ENCODE measurements at places on chromosomes 11 and 22.
A peak's percentile ranks its signal among the peaks of the same experiment; 100 is the strongest.

GRCh38 chr22:50485221-50486131 is 1.2 kb upstream of the MIOX start:
- peak; percentile 48 for DNase-seq

DNA sequence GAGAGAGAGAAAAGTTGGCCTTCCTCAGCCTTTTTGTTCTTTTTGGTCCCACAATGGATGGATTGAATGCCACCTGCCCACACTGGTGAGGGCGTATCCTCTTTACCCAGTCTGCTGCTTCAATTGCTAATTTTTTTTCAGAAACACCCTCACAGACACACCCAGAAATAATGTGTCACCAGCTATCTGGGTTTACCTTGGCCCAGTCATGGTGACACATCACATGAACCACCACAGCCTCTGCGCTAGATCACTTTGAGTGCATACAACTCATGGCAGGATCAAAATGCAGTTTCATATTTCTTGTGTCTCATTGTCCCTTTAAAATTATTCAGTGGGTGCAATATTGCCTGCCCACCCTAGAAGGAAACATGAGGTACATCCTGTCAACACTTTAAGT is 63.3 kb downstream of the ADAMTS15 start:
- DNase-seq, result no peak

DNA sequence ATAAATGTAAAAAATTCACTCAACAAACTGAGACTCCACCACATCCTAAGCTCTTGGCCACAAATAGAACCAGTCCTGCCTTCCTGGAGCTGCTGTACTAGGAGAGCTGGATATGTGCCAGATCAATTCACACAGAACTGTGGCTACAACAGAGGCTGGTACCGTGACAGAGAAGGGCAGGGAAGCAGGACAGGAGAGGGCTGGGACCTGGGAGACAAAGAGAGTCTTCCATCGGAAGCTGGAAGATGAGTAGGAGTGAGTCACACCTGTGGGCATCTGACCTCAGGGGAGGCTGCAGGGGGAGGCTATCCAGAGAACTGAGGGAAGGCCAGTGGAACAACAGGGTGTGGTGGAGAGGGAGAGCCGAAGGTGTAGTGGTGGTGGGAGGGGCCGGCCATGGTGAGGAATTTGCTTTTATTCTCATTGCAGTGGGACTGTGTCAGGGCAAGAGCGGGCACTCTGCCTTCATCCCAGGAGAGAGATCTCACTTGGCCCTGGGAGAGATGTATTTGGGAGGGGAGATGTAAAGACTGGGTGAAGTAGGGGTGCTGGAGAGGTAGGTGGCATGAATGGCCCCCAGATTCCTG is 1.9 kb upstream of the LTBP3 start:
- peak; percentile 73 for DNase-seq

GRCh38 chr11:116581349-116581748 is 191.4 kb downstream of the BUD13 start:
- no peak for DNase-seq

DNA sequence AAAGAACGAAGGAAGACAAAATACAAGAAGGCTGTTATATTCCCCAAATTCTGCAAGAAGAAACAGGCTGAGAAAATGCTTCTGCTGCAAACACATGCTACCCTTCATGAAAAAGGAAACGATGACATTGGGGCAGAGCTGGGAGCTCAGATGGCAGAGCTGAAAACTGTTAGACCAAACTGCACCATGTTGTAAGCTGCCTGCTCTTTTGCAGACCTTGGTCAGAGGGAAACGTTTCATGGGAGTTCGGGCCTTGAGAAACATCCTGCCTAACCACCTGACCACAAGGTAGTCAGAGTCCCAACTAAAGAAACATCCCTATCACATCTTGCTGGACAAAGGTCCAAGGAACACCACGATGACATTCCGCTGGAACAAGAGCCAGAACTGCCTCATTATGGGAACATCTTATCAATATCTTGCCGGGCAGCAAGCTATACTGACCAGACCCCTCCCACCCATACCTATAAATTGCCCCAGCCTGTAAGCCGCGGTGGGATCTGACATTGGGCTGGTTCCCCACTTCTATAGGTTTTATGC is 110.7 kb upstream of the CTSC start:
- DNase-seq, result no peak

DNA sequence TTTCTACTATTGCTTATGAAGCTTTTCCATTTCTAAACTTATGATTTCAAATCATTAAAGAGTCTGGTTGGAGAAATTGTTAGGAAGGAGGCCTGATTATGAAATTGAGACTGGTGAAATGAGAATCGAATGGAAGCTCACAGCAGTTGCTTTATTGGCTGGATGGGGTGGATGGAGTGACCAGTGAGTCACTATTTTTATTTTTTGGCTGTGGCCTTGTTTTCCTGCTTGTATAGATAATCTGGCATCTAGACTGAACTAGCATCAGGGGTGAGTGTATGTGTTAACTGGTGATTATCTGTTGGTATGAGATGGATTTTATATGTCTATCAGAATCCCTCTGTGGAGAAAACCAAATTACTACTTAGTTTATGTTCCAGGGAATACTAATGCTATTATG is 36.2 kb downstream of the UVRAG start:
- no peak for DNase-seq

GRCh38 chr11:20604295-20604803 is 4.9 kb downstream of the SLC6A5 start:
- DNase-seq, result no peak

DNA sequence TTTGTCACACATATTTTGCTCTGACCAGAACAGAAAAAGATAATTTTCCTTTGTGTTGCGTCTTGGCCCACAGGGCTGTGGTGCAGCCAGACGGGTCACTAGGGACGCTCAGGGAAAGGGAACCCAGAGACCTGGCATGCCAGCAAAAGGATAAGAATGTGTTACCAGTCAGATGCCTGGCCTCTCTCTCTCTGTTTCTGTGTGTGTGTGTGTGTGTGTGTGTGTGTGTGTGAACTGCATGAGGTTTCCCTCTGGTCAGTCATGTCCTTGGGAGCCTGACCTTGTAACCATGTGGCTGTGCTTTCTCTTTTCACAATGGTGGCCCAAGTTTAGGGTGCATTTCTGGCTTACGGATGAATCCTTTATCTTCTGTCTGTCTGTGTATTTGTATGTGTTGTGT is 25.4 kb downstream of the CCKBR start:
- no peak for DNase-seq

GRCh38 chr22:38186429-38186828 is 4.8 kb upstream of the PLA2G6 start:
- DNase-seq, result no peak

- no peak for DNase-seq
Observed at GRCh38 chr11:47518212-47518964, 34.5 kb downstream of the CELF1 start.

DNA sequence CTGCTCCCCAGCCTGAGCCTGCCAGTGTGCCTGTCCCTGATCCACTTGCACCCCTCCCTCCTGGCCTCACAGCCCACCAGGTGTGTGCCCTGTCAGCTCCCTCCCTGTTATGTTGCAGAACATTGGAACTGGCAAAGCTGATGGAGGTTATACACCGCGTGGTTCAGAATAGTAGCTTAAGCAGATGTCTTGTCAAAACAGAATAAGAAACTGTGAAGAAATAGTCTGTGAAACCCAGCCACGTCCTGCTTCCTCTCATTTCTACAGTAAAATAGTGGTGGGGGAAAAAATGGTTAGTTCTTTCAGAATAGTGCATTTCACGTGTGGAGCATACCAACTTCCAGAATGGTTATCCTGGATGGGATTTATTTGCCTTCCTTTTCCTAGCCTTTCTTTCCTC is 161.2 kb upstream of the NAV2 start:
- DNase-seq, result no peak

GRCh38 chr11:2578929-2579270 is 120.9 kb downstream of the KCNQ1OT1 start:
- DNase-seq, result no peak

DNA sequence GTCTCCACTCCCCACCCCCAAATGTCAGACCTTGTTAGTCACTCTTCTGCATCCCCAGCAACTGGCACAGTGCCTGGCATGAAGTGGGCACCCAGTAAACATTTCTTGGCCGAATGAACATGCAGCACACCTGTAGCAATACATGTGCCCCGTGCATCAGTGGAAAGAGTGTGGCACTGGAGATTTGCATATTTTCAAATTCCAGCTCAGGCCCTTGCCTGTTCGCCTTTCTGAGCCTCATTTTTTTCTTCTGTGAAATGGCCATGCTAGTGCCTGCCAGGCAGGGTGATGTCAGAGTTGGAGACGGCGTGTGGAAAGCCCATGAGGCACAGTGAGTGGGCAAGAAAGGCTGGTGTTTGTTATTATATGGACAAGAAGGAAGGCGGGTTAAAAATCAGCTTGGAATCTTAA is 38.7 kb downstream of the CD82 start:
- DNase-seq, result no peak

Measured in A673 (cell line).